ENCODE measurements at places on chromosomes 2 and 18.

GRCh38 chr2:110771547-110772382 is 39.4 kb downstream of the ACOXL start:
- DNase-seq = no peak

- no peak for DNase-seq
Measured at GRCh38 chr2:25207078-25207545, 38.7 kb upstream of the POMC start.

- DNase-seq = peak; percentile 5
Measured at GRCh38 chr2:228938629-228939028, 332.5 kb downstream of the PID1 start.

GRCh38 chr2:171176516-171176915 is 15.8 kb upstream of the TLK1 start:
- no peak for DNase-seq

DNA sequence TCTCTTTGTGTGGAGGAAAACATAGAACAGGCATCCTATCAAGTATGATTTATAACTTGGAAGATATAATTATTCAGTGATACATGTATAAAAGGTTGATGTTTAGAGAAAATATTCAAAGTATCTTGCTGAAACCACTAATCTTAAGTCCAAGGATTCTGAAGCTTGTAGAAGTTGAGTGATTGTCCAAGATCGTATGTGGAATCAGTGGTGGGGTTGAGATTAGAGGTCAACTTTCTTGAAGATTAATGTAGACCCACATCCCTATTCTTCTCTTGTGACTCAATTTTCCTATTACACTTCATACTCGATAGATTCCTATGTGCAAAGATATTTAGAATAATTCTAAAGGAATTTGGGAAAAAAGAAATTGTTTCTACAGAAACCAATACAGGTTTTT is 1565.9 kb upstream of the ACVR2A start:
- DNase-seq = no peak

DNA sequence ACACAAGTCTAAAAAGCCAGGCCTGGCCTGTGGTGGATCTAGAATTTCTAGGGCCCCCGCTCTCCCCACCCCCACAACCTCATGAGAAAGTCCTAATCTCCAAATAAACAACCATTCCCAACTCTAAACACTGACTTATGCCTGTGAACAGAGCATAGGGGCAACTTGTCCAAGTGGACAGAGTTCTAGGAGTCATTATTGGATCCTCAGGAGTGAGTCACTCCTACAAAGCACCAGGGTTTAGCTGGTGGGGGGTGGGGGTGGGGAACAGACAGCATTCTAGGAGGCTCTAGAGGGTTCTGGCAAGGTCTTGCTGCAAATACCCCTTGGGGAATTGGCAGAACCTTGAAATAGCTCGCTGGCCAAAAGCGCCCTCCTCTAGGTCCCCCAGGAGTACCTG is 83.3 kb downstream of the ZCCHC2 start:
- DNase-seq = peak; percentile 42

DNA sequence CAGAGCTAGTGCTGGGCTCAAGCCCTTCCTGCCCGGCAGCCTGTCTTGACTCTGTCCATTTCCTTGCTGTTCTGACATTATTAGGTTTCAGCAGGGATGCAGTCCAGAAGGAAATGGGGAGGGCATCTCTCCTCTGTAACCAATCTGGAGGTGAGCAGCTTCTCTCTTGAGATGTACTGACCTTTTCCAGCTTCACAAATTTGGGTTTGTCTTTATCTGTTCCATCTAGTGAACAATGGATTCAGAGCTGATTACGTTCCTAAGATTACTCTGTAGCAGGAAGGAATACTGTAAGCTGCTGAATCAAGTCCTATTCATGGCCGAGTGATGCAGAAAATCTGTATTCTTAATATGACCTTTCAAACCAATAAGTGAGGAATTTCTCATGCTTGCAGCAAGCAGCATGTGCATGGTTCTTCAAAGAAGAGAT is 11.0 kb downstream of the PLA2R1 start:
- DNase-seq = peak; percentile 57

- no peak for DNase-seq
Measured at GRCh38 chr2:120701499-120701898, 34.2 kb upstream of the GLI2 start.

- DNase-seq = no peak
Measured at GRCh38 chr2:239960929-239961661, 64.0 kb downstream of the NDUFA10 start.

DNA sequence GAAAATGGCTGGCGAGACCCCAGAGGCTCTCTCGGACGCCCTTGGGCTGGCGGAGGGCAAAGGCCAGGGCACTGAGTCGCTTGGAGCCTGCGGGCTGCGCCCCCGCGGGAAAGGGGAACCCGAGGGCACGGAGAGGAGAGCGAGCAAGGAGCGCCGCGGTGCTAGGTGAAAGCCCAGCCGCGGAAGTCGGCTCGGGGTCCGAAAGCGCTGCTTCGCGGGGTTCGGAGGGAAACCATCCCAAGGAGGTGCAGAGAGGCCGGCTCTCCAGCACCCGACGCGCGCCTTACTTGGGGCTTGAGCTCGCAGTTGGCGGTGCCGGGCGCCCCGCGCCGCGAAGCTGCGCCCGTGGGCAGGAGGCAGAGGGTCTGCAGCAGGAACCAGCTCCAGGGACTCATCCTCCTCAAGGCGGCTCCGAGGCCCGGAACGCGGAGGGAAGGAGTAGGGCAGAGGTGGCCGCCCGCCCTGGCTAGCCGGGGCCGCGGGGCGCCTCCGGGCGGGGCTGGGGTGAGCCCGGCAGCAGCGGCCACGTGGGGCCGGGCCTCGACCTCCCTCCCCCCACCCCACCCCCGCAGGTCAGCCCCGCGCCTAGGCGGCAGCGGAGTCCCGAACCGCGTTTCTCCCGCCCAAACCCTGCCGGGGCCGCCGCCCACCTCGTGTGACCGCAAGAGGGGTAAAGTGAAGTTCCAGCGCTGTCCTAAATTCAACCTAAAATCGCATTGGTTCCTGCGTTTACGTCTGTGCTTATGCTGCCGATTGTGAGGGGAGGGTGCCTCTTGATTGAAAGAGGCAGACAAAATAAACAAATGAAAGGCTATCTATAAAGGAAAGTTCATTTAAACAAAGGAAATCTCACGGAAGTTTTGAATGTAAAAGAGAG is at the start of gene TRABD2A:
TRABD2A (minus strand) TSS at position 440 of the 877 bp plus-strand sequence; CDS start at position 395, 45 bp downstream.
- peak; percentile 57 for DNase-seq

GRCh38 chr2:160062292-160063005 is at the start of gene PLA2R1:
Gene PLA2R1, minus strand, starts transcription at chr2:160062615. Its CDS starts 212 bp downstream, at chr2:160062403.
- DNase-seq = peak; percentile 64

DNA sequence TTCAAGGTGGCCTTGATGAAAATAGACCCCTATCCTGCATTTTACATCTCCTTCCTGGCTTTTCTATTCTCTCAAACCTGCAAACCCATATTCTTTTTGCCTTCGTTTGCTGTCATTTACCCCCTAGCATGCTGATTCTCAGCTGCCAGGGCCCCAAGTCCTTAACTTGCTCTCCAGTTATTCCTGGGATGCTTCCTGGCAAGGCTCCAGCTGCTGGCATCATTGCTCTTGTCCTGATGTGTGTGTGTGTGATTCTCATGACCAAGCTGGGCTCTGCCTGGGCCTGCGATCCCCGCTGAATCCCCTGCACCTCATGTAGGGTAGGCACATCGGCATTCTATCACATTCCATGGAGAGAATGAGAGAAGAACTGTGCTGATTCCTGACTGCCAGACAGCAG is 11.9 kb downstream of the NPAS2 start:
- DNase-seq = peak; percentile 19

Measured in GM23248 (cell line).